ENCODE measurements at places on chromosomes 2 and 18. TPM values are rescaled to one million over a fixed set of nuclear protein-coding genes. Genes with fewer than 3 reads are reported as not detected.
A peak's percentile ranks its signal among the peaks of the same experiment; 100 is the strongest.

DNA sequence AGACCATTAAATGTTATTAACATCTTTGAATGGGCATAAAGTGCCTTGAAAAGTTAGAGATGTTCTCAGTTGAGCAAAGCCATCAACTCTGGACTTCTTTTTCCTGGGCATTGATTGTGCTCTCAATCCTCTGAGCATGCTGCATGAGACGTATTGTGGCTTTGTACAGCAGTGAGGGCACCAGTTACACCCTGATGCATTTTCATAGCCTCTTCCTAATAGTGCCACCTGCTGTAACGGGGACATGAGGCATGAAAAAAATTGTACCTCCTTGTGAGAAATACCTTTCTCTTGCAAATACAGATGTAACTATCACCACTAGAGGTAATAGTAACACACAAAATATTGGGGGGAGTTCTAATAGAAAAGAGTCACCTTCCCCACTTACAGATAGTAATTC, 697.5 kb downstream of the TMEM182 start:
- H3K27ac ChIP-seq: no peak overlapping the region
- no peak for DNase-seq
- no peaks in the 10 kb centered on the region for H3K36me3 ChIP-seq
- H3K27me3 ChIP-seq: no peaks in the 10 kb centered on the region
- H3K4me1 ChIP-seq: no peaks in the 10 kb centered on the region

GRCh38 chr2:208183972-208184705, 5.7 kb downstream of the C2orf80 start:
- H3K27ac ChIP-seq: no peak overlapping the region
- H3K4me1 ChIP-seq: peaks cover 5% of the 10 kb centered on the region
- no peaks in the 10 kb centered on the region for H3K27me3 ChIP-seq
- no peak for DNase-seq
- peak overlapping the region; percentile 61 for H3K4me3 ChIP-seq

GRCh38 chr18:75246721-75247610, 36.4 kb downstream of the TSHZ1 start:
- no peaks in the 10 kb centered on the region for H3K27me3 ChIP-seq
- no peaks in the 10 kb centered on the region for H3K4me1 ChIP-seq
- H3K27ac ChIP-seq: no peak overlapping the region
- no peak for DNase-seq

GRCh38 chr2:106183101-106183696, 10.9 kb downstream of the UXS1 start:
- H3K27me3 ChIP-seq: no peaks in the 10 kb centered on the region
- no peak for DNase-seq
- H3K27ac ChIP-seq: no peak overlapping the region

DNA sequence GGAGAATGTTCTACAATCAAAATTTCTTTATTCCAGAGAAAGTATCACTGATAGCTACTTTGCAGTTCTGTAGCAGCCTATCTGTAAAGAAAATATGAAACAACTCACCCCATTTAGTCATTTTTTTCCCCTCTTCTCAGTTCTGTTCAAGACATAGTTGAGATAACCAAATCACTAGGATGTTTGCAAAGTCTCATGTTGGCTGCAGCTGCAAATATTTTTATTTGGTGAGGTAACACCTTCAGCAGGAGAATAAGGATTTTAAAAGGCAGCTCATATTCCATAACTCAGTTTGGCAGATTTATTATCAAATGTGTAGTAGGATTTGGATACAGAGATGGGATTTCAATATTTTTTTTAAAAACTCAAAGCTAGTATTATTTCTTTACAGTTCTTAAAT, 41.0 kb downstream of the HNRNPLL start:
- DNase-seq: no peak
- no peaks in the 10 kb centered on the region for H3K4me1 ChIP-seq
- no peak overlapping the region for H3K27ac ChIP-seq
- no peak overlapping the region for H3K4me3 ChIP-seq
- H3K27me3 ChIP-seq: no peaks in the 10 kb centered on the region
- peaks cover 37% of the 10 kb centered on the region for H3K36me3 ChIP-seq

GRCh38 chr2:102436323-102436722, 13.4 kb downstream of the IL18RAP start:
- DNase-seq: no peak
- H3K36me3 ChIP-seq: no peaks in the 10 kb centered on the region
- H3K27ac ChIP-seq: no peak overlapping the region
- H3K4me1 ChIP-seq: no peaks in the 10 kb centered on the region
- no peak overlapping the region for H3K4me3 ChIP-seq
- no peaks in the 10 kb centered on the region for H3K27me3 ChIP-seq

DNA sequence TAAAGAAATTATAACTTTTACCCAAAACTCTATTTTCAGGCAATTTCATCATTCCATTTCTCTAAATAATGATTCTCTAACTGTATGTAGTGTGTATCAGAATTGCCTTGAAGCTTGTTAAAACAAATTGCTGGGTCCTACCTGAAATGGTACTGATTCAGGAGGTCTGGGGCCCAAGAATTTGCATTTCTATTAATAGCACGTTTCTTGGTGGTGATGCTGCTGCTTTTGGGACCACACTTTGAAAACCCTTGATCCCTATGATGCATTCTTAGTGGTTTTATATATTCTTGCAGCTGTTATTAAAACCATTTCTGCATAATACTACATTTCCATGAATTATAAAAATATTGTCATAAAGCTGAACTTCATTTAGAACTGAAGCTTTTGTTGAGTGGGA, 140.7 kb downstream of the NCK2 start:
- H3K36me3 ChIP-seq: peaks cover 16% of the 10 kb centered on the region
- H3K4me3 ChIP-seq: no peak overlapping the region
- H3K27ac ChIP-seq: no peak overlapping the region
- DNase-seq: no peak

DNA sequence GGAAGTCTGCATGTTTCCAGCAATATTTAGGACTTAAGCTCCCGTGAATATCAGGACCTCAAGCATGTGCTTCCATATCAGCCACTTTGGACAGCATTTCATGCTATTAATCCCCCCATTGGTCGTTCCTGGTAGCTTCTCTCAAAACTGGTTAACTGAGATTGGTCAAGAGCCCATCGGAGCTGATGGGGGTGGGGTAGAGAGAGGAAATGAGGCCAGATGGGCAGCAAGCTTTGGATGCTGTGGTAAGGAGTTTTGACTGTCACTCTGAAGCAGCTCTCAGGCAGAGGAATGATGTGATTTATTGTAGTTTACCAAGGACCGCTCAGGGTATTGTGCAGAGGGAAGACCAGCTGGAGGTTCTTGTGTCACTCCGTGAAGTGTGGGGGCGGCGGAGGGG, 81.8 kb downstream of the FAM168B start:
- H3K27ac ChIP-seq: no peak overlapping the region
- no peaks in the 10 kb centered on the region for H3K27me3 ChIP-seq
- no peak for DNase-seq
- H3K36me3 ChIP-seq: no peaks in the 10 kb centered on the region

- DNase-seq: no peak
- peaks cover 5% of the 10 kb centered on the region for H3K4me1 ChIP-seq
- peaks cover 46% of the 10 kb centered on the region for H3K36me3 ChIP-seq
- no peak overlapping the region for H3K4me3 ChIP-seq
- no peaks in the 10 kb centered on the region for H3K27me3 ChIP-seq
These were observed 21.5 kb downstream of the GALNT1 start for GRCh38 chr18:35603008-35603407.

- no peak overlapping the region for H3K27ac ChIP-seq
- no peak overlapping the region for H3K4me3 ChIP-seq
- no peak for DNase-seq
- H3K36me3 ChIP-seq: no peaks in the 10 kb centered on the region
- no peaks in the 10 kb centered on the region for H3K27me3 ChIP-seq
These were observed 52.9 kb downstream of the MYCN start for GRCh38 chr2:15993232-15993610.

DNA sequence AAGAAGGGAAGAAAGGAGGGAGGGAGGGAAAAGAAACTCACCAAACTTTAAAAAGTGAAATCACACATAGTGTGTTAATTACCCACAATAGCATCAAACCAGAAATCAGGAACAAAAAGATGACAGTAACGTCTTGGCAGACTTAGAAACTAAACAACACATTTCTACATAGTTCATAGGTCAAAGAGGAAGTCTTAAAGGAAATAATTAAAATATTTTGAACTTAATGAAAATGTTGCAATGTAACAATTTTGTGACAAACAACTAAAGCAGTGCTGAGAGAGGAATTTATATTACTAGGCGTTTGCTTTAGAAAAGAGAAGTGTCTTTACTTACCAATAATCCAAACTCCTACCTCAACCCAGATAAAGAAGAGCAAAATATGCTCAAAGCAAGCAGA, 505.0 kb upstream of the ID2 start:
- H3K4me1 ChIP-seq: no peaks in the 10 kb centered on the region
- H3K27me3 ChIP-seq: no peaks in the 10 kb centered on the region
- H3K4me3 ChIP-seq: no peak overlapping the region
- DNase-seq: no peak
- no peak overlapping the region for H3K27ac ChIP-seq

- peaks cover 13% of the 10 kb centered on the region for H3K36me3 ChIP-seq
- H3K27me3 ChIP-seq: no peaks in the 10 kb centered on the region
- H3K4me3 ChIP-seq: no peak overlapping the region
- H3K4me1 ChIP-seq: no peaks in the 10 kb centered on the region
- DNase-seq: peak; percentile 78
- no peak overlapping the region for H3K27ac ChIP-seq
These were observed 37.5 kb upstream of the ZNF385B start for GRCh38 chr2:179898873-179899272.

GRCh38 chr18:44840058-44840790, 159.5 kb downstream of the SETBP1 start:
- no peaks in the 10 kb centered on the region for H3K36me3 ChIP-seq
- H3K27ac ChIP-seq: no peak overlapping the region
- H3K4me3 ChIP-seq: no peak overlapping the region
- H3K27me3 ChIP-seq: no peaks in the 10 kb centered on the region
- no peak for DNase-seq

DNA sequence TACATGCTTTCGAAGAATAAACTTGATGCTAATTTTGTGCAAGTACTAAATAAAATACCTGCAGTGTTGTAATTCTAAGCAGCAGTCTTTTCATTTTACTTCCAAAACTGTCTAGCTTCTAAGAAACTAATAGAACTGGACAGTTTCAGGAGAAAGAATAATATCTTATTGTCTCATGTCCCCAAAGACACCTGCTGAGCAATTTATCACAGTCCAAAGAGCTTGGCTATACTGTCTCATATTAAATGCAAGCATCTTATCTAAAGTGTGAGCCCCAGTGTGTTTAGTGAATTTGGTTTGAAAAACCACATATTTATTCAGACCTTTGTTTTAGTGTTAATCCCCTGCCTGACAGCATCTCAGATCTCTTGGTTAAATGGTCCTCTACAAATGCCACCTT, 374.3 kb downstream of the TMX3 start:
- no peaks in the 10 kb centered on the region for H3K4me1 ChIP-seq
- no peaks in the 10 kb centered on the region for H3K27me3 ChIP-seq
- H3K4me3 ChIP-seq: no peak overlapping the region
- H3K27ac ChIP-seq: no peak overlapping the region
- no peak for DNase-seq
- H3K36me3 ChIP-seq: peaks cover 6% of the 10 kb centered on the region

DNA sequence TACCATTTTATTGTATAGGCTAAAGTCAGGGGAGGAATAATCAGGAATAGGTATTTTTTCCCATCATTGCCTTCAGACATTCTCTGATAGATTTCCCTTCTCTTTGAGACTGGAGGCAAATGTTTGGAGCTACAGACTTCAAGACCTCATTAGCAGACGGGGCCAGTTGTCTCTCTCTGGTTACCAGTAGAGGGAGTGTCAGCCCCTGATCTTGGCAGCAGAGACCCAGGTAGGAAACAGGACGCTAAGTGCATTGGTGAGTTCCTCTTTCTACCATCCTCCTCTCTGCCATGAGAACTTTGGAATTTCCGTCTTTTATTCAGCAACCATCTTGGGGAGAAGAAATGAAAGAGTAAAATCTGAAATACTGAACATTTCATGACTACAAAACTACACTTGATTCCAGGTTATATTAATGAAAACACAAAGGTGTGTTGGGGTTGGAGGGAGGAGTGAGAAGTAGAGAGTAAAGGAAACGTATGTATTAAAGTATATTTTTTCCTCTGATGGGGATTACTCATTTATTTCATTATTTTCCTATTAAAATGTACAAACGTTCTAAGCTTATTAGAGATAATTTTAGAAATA, 186.2 kb upstream of the GCFC2 start:
- no peaks in the 10 kb centered on the region for H3K4me1 ChIP-seq
- H3K27me3 ChIP-seq: no peaks in the 10 kb centered on the region
- no peak overlapping the region for H3K27ac ChIP-seq

DNA sequence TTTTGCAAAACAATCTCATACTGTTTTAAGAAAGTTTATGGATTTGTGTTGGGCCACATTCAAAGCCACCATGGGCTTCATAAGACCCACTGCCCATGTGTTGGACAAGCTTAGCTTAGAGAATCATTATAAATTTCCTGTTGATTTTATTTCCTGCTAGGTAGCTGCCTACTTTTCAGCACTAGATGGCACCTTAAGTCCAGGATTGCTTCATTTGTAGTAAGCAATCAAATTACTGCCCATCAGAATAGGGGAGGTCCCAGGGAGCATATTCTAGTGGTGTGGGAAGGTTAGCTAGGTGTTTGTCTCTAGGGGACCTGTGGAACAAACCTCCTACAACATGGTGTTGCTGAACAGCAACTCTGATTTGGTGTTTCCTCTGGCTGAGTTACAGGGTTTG, 11.0 kb upstream of the DCDC2C start:
- no peak overlapping the region for H3K27ac ChIP-seq
- no peak for DNase-seq
- no peaks in the 10 kb centered on the region for H3K4me1 ChIP-seq
- no peak overlapping the region for H3K4me3 ChIP-seq
- no peaks in the 10 kb centered on the region for H3K36me3 ChIP-seq

GRCh38 chr18:51107082-51107481, 77.1 kb downstream of the SMAD4 start:
- no peaks in the 10 kb centered on the region for H3K27me3 ChIP-seq
- no peak overlapping the region for H3K27ac ChIP-seq
- peaks cover 14% of the 10 kb centered on the region for H3K36me3 ChIP-seq
- no peaks in the 10 kb centered on the region for H3K4me1 ChIP-seq
- DNase-seq: no peak

GRCh38 chr18:76465630-76466409, 29.2 kb downstream of the ZNF516 start:
- no peak overlapping the region for H3K27ac ChIP-seq
- H3K4me3 ChIP-seq: no peak overlapping the region
- peaks cover 12% of the 10 kb centered on the region for H3K36me3 ChIP-seq
- H3K4me1 ChIP-seq: no peaks in the 10 kb centered on the region
- no peak for DNase-seq

DNA sequence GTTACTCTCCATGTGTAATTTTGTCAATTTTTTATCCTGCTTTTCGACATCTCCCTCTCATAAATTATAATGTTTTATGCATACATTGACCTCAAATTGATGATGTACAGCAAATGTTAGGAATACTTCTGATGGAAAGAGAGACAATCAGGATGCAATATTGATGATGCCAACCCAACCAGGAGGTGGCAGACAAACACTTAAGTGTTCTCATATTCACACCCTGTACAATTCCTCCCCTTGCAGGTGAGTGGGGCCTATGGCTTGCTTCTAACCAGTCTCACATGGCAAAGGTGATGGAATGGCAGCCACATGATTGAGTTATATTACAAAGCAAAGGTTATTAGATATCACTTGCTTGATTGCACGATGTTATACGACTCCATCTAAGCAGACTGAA, 594.3 kb upstream of the REG3G start:
- no peak overlapping the region for H3K27ac ChIP-seq
- no peaks in the 10 kb centered on the region for H3K4me1 ChIP-seq
- H3K27me3 ChIP-seq: no peaks in the 10 kb centered on the region
- DNase-seq: no peak
- no peaks in the 10 kb centered on the region for H3K36me3 ChIP-seq

TMEM178A gene
- 7.5 TPM for total RNA-seq

FNDC4 gene
- 21.5 TPM for total RNA-seq

SCN7A gene
- 0.11 TPM for total RNA-seq

VWC2L gene
- not detected for total RNA-seq

ABCG8 gene
- total RNA-seq: not detected

ARHGAP28 gene
- 7.9 TPM for total RNA-seq

GRB14 gene
- total RNA-seq: 7.6 TPM

LOXHD1 gene
- total RNA-seq: 0.11 TPM

All from H9 (cell line).